ENCODE measurements at places on chromosomes 5 and 9.

- peak; percentile 45 for DNase-seq
Observed at GRCh38 chr9:17531642-17532254, 47.1 kb upstream of the SH3GL2 start.

DNA sequence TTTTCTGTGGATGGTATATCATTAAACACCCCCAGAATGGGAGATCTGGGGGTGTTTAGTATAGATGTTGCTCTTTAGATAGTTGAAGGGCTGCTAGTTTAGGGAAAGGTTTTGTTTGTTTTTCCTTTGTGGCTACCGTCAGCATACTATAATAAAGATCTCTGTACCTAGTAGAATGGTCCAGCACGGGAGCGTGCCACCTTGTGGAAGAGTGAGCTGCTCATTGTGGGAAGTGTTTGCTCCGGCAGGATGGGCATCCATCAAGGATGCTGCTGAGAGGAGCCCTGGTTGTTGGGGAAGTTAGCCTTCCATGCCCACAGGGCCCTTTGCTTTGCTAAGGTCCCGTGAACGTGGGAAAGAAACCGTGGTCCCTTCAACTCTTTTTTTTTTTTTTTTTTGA lies 113.1 kb downstream of the LIFR start:
- no peak for DNase-seq

DNA sequence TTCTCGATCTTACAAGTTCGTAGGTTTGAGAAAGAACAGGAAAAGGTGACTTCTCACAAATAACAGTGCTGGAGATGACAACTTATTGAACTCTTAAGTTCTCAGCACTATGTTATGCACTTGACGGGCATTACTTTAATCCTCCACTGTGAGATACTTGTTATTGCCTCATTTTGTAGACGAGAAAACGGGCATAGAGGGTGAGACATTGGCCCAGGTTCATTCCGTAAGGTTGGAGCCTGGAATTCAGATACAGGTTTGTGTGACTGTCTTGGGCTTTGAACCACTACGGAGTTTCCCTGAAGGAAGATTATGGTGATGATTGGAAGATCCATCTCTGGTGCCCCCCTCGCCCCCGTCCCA lies 657 bp downstream of the MAT2B start:
- no peak for DNase-seq

- DNase-seq = no peak
Observed at GRCh38 chr9:100206899-100207298, 107.9 kb downstream of the INVS start.

DNA sequence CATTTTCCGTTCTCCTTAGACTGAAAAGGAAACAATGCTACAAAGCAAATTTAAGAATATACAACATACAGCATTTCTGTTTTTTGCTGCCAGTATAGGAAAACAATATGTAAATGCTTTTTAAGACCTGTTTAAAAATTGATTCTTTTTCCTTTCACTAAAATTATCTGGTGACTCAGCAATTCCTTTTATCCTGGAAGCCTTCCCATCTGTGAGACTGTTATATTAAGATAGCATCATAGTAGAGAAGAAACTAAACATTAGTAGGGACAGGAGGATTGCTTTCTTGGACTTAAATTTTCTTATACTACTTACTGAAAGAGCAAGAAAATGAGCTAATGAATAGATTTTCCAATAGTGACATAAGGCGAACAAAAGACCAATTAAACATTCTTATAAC lies 30.0 kb upstream of the GPR21 start:
- no peak for DNase-seq

DNA sequence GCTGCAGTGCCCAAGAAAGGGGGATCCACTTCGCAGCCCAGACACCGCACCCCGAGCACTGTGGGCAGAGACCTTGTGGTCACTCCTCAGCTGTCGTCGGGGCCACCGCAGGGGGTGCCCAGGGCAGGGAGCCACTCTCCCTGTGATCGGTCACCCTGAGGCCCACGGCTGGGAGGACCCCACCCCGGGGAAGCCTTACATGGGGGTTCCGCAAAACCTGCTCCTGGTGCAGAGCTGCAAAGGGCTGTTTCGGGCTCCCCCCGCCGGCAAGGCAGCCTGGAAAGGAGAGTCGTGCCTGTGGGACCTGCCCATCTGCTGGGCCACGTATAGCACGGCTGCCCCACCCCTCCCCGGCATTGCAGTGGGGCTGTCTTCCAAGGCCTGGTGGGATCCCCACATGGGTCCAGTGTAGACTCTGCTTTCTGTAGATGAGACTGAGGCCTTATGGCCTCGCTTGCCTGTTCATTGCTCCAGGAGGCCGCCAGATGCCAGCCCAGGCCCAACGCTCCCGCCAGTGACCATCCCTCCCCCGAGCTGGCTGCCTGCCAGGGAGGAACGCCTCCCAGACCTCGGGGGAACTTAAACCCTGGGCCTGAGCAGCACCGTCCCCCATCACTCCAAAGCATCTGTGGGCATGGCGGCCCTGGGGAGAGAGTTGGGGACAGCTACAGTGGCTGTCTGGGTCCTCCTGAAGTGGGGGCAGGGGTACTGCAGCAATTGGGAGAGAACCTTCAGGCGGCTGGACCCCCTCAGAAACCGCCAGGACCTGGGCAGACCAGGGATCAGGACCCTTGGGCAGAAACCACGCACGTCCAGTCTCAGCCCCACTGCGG lies 1.6 kb upstream of the DNLZ start:
- DNase-seq = peak; percentile 10

DNA sequence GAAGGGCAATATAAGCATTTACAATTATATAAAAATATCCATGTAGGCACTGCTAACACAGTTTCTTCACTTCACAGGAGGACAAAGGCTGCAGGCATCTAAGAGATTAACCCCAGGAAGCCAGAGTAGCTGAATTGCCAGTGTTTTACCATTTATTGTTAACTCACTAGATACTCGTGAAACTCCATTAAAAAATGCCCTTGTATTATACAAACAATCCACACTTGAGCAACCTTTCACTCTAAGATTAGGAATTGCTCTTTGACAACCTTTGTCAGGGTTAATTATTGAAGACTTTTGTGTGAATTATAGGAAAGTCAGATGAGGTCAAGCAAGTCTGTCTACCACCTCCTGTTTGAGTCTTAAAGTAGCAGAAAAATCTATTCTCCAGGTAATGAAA lies 317.8 kb downstream of the ADGRV1 start:
- no peak for DNase-seq

DNA sequence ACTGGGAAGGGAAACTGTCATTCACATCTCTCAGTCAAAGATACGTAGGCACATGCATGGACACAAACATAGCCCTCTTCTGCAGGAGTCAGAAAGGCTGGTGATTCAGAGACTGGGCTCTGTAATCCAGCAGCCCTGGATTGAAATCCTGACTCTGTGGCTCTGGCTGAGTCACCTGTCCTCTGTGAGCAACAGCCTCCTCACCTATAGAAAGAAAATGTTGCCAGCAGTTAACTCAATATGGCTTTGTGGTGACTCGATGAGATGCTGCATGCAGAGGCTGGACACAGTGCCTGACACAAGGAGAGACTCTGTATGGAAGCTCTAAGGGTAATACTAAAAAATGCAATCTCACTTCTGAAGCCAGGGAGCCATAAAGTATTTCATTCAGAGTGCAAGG lies 23.9 kb upstream of the CDKN2AIPNL start:
- no peak for DNase-seq

DNA sequence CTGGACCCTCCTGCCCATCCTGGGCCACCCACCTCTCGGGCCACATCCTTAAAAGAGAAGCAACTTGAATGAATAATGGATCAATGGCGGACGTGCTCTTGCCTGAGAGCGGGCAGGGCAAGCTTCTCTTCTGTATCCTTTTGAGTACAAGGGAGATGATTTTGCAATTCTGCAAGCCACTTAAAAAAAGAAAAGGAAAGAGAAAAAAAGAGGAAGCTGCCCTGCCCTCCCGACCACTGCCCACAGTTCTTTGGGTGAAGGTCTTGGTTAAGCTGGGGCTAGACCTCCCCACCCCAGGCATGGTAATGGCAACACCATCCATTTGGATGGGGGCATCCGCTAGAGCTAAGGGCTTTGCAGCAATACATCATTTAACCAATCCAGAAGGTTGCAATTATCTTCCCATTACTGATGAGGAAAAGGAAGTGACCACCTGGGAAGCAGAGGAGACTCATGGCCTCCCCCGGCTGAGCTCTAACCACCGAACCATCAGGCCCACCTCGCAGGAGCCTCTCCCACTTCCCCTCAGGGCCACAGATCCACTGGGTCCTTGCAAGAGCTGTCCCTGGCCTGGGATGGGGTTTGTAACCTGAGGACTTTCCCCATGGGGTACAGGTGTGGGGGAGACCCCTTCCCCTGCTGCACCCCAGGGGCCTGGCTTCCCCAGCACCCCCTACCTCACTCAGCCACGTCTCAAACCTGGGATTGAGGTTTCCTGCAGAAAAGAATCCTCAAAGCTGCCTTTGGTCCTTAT lies 27.8 kb upstream of the LAMC3 start:
- DNase-seq = no peak

DNA sequence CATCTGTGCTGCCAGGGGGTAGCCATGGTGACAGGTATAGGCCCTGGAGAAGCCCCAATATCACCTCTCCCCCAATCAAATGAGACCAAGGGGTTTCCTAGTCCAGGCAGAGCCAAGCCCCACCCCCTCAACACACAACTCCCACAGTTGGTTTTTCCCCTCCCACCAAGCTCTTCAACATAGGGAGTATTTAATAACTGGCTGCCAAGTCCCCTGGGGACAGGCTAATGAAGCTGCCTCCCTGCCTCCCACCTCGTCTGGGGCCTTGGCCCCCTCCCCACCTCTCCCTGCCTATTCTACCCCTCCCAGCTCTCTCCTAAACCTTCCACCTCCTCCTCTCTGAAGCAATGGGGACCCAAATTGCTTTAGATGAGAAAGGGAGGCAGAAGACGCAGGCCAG lies 23.4 kb downstream of the CPLX2 start:
- DNase-seq = no peak

- DNase-seq = peak; percentile 3
Observed at GRCh38 chr5:145237843-145238242, 597.3 kb downstream of the PRELID2 start.

- no peak for DNase-seq
Observed at GRCh38 chr9:108094676-108094993, 605.1 kb upstream of the KLF4 start.

DNA sequence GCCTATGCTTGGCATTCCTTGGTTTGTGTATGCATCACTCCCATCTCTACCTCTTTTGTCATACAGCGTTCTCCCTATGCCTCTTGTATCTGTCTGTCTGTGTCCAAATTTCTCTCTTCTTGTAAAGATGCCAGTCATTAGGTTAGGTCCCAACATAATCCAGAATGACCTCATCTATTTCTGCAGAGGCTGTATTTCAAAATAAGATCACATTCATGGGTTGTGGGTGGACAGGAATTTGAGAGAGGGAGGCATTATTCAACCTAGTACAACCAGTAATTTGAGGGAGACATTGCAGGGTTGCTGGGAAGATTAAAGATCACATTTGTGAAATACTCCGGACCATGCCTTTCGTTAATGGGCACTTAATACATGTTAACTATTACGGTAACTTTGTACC lies 155.0 kb downstream of the MAN2A1 start:
- DNase-seq = no peak

DNA sequence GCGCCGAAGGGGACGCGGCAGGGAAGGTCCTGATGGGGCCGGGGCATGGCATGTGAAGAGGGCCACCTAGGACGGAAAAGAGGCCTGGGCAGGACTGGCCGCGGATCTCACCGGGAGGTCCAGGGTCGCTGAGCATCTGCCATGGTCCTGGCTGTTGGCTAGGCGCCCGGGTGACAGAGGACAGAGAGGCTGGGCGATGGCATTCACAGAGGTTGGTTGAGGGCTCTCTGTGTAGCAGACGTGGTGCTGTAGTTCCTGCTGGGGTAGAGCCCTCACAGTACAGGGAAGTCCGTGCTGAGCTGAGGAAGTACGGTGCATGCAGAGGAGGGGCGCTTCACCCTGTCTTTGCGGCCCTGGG lies 427 bp downstream of the PCYOX1L start:
- DNase-seq = no peak

GRCh38 chr9:87513161-87513560 lies 15.5 kb downstream of the DAPK1 start:
- DNase-seq = no peak

DNA sequence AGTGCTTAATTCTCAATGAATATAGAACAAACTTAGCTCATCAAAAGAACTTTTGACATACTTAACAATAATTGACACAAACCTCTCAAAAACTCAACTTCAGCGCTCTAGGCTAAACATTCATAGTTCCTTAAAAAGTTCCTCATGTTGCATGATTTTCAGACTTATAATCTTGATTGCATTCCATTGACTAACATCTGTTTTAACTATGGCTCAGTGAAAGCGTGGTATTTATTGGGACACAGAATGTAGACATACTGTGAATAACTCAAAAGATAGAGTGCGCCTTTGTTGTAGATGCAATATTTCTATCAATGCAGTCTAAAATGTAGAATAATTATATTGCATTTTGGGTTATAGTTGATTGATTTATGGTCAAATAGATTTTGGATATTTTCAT lies 227.1 kb upstream of the HAPLN1 start:
- DNase-seq = no peak

DNA sequence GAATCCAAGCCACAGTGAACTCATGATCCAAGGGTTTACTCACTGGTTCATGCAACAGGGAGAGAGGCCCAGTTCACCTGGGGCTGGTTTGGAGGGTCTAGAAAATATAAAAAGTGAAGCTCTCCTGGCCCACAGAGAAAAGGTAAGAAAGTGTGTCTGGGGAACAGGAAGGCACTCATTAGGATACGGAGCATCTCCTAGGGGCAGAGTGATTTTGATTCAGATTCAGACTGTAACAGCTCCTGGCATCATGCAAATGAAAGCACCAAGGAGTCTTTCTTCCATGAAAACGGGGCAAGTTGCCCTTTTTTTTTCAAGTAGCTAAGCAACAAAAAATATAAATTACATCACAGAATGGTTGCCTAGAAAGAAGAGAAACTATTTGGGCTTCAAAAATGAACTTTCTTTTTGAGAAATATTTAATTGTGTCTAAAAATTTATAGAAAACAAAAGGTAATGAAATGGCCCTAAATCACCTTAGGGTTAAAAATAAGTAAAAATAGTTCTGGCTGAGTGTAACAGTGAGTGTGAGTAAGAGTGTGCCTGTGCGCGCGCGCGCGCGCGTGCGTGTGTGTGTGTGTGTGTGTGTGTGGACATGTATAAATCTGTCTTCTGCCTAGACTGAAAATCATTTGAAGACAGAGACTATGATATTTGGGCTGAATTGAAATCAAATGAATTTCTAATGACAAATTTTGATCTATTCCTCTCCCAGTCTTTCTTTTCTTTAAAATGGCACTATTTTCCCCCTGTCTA lies 177.8 kb upstream of the ZNF462 start:
- DNase-seq = no peak

All from NCI-H2227 treated with DMSO at 0.1 percent for 48 hours (cell line).